Osteoblast (primary cell): ENCODE measurements at places on chromosomes 6 and 20. TPM values are rescaled to one million over a fixed set of nuclear protein-coding genes. Genes with fewer than 3 reads are reported as not detected.

DNA sequence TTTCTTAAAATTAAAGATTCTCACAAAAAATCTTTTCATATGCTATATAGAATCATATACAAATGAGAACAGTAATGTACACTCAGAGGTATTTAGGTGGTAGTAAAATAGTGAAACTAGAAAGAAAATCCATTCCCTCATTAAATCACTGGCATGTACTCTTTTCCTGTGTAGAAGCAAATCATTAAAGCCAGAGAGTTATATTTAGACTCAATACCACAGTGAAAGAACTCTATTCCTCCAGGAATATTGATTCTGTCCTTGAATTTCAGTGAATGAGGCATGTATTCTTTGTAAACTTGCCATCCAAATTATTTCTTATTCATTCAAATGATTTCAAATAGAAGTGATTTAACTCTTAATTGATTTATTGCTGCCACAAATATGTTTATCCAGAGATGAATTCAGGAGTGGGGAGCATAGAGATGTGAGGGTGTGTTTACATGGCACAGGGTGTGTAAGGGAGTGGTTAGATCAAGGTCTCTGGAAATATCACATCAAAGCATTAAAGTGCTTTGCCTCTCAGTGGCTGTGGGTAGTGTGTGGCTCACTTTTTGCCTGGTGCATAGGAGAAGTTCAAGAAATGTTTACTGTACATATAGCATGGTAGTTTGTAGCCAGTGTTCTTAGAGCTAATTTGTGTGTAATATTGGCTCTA lies 141.2 kb downstream of the FAM83B start:
- H3K27ac ChIP-seq: no peak overlapping the region
- DNase-seq: no peak
- H3K27me3 ChIP-seq: no peaks in the 10 kb centered on the region
- H3K4me3 ChIP-seq: no peak overlapping the region
- H3K36me3 ChIP-seq: no peaks in the 10 kb centered on the region

PCK1 gene
- not detected in 2 replicates for total RNA-seq

DOK5 gene
- total RNA-seq: 12.7 and 14.1 TPM in 2 replicates

DNA sequence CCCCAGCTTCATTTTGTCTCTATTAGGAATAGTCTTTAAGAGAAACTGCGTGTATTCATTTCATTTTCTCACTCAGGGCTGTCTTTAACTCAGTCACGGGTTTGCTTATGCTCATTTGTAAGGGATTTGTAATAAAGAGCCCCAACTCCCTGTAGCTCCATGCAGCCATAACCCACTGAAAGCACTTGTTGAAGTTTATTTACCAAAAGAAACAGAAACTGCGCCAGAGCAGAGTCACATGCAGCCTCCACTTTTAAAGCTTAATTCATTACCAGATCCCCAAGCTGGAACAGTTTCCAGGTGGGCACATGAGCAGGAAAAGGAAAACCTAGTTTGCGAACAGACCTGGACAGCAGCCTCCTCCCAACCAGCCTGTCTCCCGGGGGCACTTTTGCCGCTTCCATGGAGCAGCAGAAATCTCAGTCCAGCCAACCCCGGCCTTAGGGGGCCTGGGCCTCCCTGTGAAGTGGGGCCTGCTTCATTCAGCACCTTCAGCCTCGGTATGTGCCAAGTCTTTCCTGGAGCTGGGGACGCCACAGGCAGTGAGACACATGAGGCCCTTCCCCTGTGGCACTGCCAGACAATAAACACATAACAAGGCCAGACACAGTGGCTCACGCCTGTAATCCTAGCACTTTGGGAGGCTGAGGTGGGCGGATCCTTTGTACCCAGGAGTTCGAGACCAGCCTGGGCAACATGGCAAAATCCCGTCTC lies 4.5 kb downstream of the BCAS4 start:
- H3K27ac ChIP-seq: no peak overlapping the region
- no peak for DNase-seq
- H3K4me1 ChIP-seq: peaks cover 10% of the 10 kb centered on the region
- H3K36me3 ChIP-seq: no peaks in the 10 kb centered on the region

- H3K36me3 ChIP-seq: no peaks in the 10 kb centered on the region
- H3K27ac ChIP-seq: no peak overlapping the region
- peaks cover 3% of the 10 kb centered on the region for H3K4me1 ChIP-seq
- H3K4me3 ChIP-seq: no peak overlapping the region
- H3K27me3 ChIP-seq: peaks cover 4% of the 10 kb centered on the region
These were observed 1.1 kb downstream of the OCSTAMP start for GRCh38 chr20:46549188-46549972.

GRCh38 chr6:93453956-93454355 lies 34.6 kb upstream of the EPHA7 start:
- no peak overlapping the region for H3K4me3 ChIP-seq
- no peak overlapping the region for H3K27ac ChIP-seq
- no peak for DNase-seq

- DNase-seq: peak; percentile 78
- no peak overlapping the region for H3K27ac ChIP-seq
- no peak overlapping the region for H3K4me3 ChIP-seq
- H3K27me3 ChIP-seq: peaks cover 6% of the 10 kb centered on the region
These were observed 19.8 kb downstream of the DLL1 start for GRCh38 chr6:170270984-170271593.

GNL1 gene
- total RNA-seq: 56.5 and 64.8 TPM in 2 replicates

- peaks cover 2% of the 10 kb centered on the region for H3K4me1 ChIP-seq
- H3K36me3 ChIP-seq: no peaks in the 10 kb centered on the region
- DNase-seq: no peak
- H3K4me3 ChIP-seq: no peak overlapping the region
- H3K27ac ChIP-seq: no peak overlapping the region
These were observed 6.3 kb upstream of the UTRN start for GRCh38 chr6:144278659-144279314.

DNA sequence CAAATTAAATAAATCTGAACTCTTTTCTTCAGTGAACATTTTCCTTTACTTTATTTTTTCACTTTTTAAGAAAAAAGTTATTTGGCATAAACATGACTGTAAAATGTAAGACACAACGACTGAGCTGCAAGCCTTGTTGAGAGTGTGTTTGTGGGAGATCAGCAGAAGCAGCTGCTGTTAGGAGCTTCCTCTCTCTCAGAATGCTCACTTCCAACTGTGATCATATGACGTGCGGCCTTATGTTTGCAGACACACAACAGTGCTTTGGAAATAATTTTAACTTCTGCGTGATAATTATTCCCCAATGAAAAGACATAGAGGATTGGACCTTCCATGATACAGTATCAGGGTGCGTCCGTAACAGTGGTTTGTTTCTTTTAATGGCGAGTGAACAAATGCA lies 104.0 kb downstream of the ARHGAP18 start:
- no peak overlapping the region for H3K4me3 ChIP-seq
- DNase-seq: no peak
- H3K4me1 ChIP-seq: peaks cover 29% of the 10 kb centered on the region
- H3K36me3 ChIP-seq: peaks cover 37% of the 10 kb centered on the region
- no peaks in the 10 kb centered on the region for H3K27me3 ChIP-seq
- no peak overlapping the region for H3K27ac ChIP-seq

DNA sequence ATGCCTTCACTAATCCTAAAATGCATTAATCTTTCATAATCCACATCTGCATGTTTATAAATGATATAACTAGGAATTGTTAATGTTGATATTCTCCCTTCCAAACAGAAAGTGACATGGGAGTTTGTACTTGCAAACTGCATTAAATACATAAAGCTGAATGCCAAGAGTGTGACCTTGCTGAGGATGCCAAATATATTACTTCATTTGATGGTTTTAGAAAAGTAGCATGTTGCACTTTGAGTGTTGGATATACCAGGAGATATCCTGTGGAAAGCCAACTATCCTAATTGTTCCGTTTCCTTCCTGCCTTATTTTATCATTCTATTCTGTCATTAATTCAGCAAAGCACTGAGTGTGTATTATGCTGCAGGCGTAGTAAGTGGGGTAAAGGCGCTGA lies 229.8 kb downstream of the TMEM242 start:
- H3K4me1 ChIP-seq: peaks cover 5% of the 10 kb centered on the region
- H3K27ac ChIP-seq: no peak overlapping the region
- no peaks in the 10 kb centered on the region for H3K27me3 ChIP-seq

SLC22A16 gene
- 0.36 TPM in 1 of 2 replicates, not detected in the other for total RNA-seq

NOTCH4 gene
- total RNA-seq: 0.59 and 1.1 TPM in 2 replicates

- no peaks in the 10 kb centered on the region for H3K4me1 ChIP-seq
- H3K4me3 ChIP-seq: no peak overlapping the region
- no peak overlapping the region for H3K27ac ChIP-seq
- H3K27me3 ChIP-seq: no peaks in the 10 kb centered on the region
These were observed 6.2 kb upstream of the ZNF334 start for GRCh38 chr20:46519471-46520068.

GRCh38 chr6:128005009-128005408 lies 104.2 kb upstream of the THEMIS start:
- no peaks in the 10 kb centered on the region for H3K27me3 ChIP-seq
- H3K4me1 ChIP-seq: peaks cover 6% of the 10 kb centered on the region
- DNase-seq: no peak
- no peaks in the 10 kb centered on the region for H3K36me3 ChIP-seq

DDX27 gene
- total RNA-seq: 33.6 and 34.0 TPM in 2 replicates

RSPO3 gene
- total RNA-seq: 1.8 and 2.4 TPM in 2 replicates

GRCh38 chr6:145241721-145242120 lies 493.6 kb downstream of the EPM2A start:
- no peaks in the 10 kb centered on the region for H3K36me3 ChIP-seq
- no peak overlapping the region for H3K4me3 ChIP-seq
- peak overlapping the region; percentile 26 for H3K27ac ChIP-seq
- H3K4me1 ChIP-seq: peaks cover 10% of the 10 kb centered on the region

- H3K36me3 ChIP-seq: no peaks in the 10 kb centered on the region
- DNase-seq: peak; percentile 63
- H3K27me3 ChIP-seq: no peaks in the 10 kb centered on the region
- no peak overlapping the region for H3K27ac ChIP-seq
- no peaks in the 10 kb centered on the region for H3K4me1 ChIP-seq
- no peak overlapping the region for H3K4me3 ChIP-seq
These were observed 124.3 kb downstream of the DLL1 start for GRCh38 chr6:170166511-170167122.

DNA sequence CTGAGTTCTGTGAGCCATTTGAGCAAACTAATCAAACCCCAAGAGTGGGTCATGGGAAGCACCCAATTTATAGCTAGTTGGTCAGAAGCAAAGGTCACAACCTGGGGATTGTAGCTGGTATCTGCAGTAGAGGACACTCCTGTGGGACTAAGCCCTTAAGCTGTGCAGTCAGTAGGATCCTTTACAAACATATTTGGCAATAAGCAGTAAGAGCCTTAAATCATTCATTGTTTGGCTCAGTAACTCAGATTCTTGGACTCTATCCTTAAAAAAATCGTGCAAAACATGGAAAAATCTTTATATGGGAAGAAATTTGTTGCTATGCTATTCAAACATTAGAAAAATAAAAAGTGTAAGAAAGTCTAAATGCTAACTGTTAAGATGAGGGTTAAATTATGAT lies 29.9 kb downstream of the FRK start:
- peaks cover 3% of the 10 kb centered on the region for H3K4me1 ChIP-seq
- H3K27me3 ChIP-seq: no peaks in the 10 kb centered on the region
- no peak overlapping the region for H3K4me3 ChIP-seq

MUC21 gene
- total RNA-seq: not detected in 2 replicates

PPP1R3G gene
- total RNA-seq: 3.3 and 3.5 TPM in 2 replicates

DNA sequence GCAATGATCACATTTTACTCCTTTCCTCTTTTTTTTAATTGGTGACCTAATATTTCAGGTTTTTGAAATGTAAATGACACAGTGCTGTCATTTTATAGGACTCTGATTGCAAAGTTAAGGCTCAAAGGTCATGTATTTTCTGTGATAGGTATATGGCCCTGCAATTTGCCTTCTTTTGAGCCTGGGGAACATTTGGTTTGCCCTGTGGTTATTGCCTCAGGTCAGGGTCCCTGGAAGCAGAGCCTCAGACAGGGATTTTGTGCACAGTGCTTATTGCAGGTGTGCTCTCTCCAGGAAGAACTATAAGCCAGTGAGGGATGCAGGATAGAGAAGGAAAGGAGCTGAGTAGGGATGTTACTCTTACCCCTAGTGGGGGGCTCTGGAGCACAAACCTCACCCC lies 229.3 kb upstream of the ECI2 start:
- no peak overlapping the region for H3K27ac ChIP-seq
- peaks cover 11% of the 10 kb centered on the region for H3K4me1 ChIP-seq
- DNase-seq: no peak

CDSN gene
- not detected in 2 replicates for total RNA-seq

GRCh38 chr6:167795321-167795811 lies 31.3 kb upstream of the AFDN start:
- H3K27ac ChIP-seq: no peak overlapping the region
- no peaks in the 10 kb centered on the region for H3K4me1 ChIP-seq
- no peaks in the 10 kb centered on the region for H3K27me3 ChIP-seq
- H3K36me3 ChIP-seq: no peaks in the 10 kb centered on the region
- no peak overlapping the region for H3K4me3 ChIP-seq
- no peak for DNase-seq

DNA sequence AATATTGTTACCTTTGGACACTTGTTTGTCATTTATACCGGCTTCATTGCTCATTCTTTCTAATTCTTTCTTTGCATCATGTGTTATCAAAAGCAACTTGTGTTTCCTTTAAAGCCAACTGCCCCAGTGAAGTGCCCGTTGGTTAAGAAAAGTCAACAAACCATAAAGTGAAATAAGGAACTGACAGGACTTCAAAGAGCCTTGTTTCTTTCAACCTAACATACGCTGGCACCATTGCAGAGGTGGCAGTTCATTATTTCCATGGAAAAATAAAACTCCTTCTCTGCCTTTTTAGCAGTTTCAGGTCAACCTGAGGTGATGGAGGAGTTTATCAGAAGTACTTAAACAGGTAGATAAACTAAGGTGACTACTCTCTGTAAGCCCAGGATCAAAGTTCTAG lies 28.8 kb downstream of the FERMT1 start:
- no peaks in the 10 kb centered on the region for H3K4me1 ChIP-seq
- H3K4me3 ChIP-seq: no peak overlapping the region
- DNase-seq: no peak
- no peaks in the 10 kb centered on the region for H3K27me3 ChIP-seq
- no peaks in the 10 kb centered on the region for H3K36me3 ChIP-seq

DNA sequence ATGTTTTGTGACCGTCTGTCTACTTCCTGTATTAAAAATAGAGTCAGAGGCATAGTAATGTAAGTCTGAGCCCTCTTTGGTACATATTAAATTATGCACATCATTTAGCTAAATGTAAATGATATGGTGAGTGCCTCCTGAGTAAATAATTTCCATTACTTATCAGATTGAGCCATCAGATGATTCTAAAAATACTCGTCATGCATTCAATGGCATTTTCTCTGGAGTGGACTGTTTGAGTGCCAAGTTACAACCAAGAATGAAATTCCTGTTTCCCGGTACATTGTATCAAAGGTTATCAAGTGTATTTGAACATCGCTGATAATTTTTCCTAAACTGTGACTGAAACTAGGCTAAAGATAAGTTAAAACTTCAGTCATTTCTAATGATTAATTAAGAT lies 81.0 kb downstream of the AKAP7 start:
- H3K4me3 ChIP-seq: no peak overlapping the region
- no peak for DNase-seq
- no peaks in the 10 kb centered on the region for H3K36me3 ChIP-seq
- no peaks in the 10 kb centered on the region for H3K4me1 ChIP-seq

CST8 gene
- not detected in 2 replicates for total RNA-seq

GRCh38 chr6:43143235-43144128 lies 27.6 kb upstream of the SRF start:
- peaks cover 6% of the 10 kb centered on the region for H3K4me1 ChIP-seq
- peaks cover 40% of the 10 kb centered on the region for H3K36me3 ChIP-seq
- peak; percentile 98 for DNase-seq
- no peaks in the 10 kb centered on the region for H3K27me3 ChIP-seq
